Activated naive CD8-positive, alpha-beta T cell treated with anti-CD3 and anti-CD28 coated beads for 36 hours (primary cell): ENCODE measurements at places on chromosomes 7 and 10.

- H3K4me3 ChIP-seq = no peak overlapping the region
- H3K4me1 ChIP-seq = no peaks in the 10 kb centered on the region
- H3K36me3 ChIP-seq = no peaks in the 10 kb centered on the region
- no peak for DNase-seq
- no peaks in the 10 kb centered on the region for H3K27me3 ChIP-seq
- H3K27ac ChIP-seq = no peak overlapping the region
Measured at GRCh38 chr7:80499350-80499953, 12.4 kb downstream of the GNAT3 start.

- H3K27ac ChIP-seq = no peak overlapping the region
- no peak overlapping the region for H3K4me3 ChIP-seq
- H3K36me3 ChIP-seq = peaks cover 93% of the 10 kb centered on the region
- DNase-seq = no peak
- no peaks in the 10 kb centered on the region for H3K27me3 ChIP-seq
Measured at GRCh38 chr10:6024334-6024682, 37.9 kb downstream of the IL2RA start.

GRCh38 chr10:69088801-69089501 is 1.0 kb downstream of the SRGN start:
- DNase-seq = peak; percentile 10
- H3K36me3 ChIP-seq = peaks cover 50% of the 10 kb centered on the region
- H3K4me1 ChIP-seq = peaks cover 70% of the 10 kb centered on the region
- peak overlapping the region; percentile 96 for H3K27ac ChIP-seq

DNA sequence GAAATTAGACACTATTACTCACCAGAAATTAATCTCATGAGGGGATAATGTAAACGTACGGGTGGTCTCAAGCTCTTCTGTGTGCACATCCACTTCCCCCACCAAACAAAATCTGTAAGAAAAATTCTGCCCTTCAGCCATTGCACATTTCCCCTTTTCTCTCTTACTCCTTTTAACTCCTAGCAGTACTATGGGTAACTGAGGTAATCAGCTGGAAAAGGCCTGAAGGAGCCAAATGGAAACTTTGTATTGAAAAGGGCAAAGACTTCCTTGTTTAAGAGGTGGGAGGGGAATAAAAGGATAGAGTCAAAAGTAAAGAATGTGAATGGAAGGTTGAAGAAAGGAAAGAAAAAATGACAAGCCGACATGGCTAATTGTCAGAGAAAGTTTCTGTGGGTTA is 273.8 kb downstream of the RNLS start:
- no peak for DNase-seq
- no peak overlapping the region for H3K4me3 ChIP-seq
- no peaks in the 10 kb centered on the region for H3K36me3 ChIP-seq
- peaks cover 4% of the 10 kb centered on the region for H3K4me1 ChIP-seq
